Activated CD8-positive, alpha-beta memory T cell treated with anti-CD3 and anti-CD28 coated beads for 1 hour (primary cell): ENCODE measurements at places on chromosomes 4 and X.

DNA sequence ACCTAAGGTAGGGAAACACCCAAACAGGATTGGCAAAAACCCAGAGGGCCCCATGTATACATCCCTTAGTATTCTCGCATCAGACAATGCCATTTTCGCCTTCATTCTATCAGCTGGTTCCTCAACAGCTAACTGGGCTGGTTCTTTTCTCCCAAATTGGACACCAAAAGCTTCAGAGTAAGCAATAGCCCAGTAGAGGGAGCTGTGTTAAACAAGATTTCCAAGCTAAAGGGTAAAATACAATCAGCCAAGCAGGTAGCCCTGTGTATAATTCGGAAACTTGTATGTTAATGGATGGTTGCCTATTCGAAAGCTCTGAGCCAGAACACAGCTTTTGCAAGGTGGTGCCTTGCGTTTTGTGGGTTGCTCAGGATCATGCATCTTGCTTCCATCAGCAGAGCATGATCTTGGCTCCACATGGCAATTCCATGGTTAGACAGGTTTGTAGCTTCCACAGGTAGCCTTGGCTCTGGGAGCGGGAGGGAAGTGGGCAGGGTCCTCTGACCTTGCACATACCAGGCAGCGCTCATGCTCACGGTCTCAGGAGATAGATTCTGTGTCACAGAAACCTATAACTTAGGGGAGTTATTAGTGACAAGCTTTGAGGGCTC, 115.2 kb upstream of the LNX1 start:
- DNase-seq = no peak

DNA sequence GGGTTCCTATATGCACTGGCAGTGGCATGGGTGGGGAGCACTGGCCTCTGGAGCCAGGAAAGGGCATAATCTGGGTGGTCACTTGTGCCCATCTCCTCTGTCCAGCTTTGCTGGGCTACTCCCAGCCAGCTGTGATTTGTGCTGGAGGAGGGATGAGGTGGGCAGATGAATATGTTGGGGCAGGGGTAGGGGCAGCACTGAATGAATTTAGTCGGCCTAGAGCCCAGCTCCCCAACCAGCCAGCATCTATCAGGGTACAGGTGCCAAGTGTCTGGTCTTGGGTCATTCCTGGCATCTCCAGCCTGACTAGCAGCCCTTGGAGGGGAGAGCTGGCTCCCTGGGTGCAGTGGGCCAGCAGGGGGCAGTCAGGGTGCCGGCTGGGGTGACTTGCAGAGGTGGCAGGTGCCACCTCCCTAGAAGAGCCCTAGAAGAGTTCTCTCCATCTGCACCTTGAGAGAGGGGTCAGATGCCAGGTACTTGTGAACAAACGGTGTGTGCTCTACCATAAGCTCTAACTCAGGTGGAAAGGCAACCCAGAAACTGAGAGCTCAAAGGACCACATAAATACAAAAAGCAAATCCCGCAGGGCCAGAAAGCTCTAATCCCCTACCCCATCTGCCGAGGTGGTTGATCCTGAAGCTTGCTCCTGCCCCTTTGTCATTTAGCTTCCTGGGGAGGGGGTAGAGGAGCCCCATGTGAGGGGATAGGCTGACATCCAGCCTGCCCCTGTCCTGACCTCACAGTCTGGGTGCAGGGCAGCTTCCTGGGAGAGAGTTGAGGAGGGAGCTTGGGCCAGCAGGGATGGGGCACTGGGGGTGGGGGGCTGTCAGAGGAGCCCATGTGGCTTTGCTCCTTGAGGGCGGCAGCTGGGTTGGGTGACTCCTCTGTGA, 2.2 kb downstream of the SORCS2 start:
- no peak for DNase-seq

DNA sequence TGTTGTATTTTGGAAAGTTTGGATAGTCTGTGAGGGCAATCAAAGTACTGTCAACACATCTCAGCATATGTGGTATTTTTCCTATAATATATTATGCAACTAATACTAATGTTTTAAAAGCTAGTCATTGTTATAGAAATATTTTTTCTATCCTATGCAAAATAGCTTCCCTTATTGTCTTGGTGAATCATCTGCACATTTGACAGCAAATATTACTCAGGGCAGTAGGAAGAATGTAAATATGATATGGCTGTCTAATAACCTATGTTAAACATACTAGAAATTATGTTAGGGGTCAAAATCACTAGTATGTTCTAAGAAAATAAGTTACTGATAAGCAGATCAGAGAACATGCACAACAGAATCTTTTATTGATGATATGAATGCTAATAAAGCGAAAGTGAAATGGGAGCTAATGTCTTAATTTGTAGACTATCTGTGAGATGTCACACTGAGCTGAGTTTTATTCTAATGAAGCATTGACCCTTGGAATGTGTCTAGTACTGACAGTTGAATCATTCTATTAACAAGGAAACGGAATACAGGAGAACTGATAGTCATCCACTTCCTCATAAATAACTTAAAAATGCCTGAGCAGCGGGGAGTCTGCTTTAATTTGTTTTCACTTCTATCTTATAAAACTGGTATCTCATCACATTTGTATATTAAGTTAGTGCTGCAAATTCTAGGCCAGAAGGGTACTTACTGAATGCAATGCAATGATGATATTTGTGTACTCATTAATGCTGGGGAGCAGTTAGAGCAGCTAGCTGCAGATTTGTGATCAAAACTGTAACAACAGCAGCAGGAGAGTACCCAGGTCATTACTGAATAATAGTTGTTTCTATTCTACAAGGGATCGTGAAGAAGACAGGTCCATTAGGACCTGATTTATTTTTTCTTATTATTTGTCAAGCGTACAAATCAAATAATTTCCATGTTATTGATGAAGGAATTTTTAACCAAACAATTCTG, 440.3 kb upstream of the AADAT start:
- no peak for DNase-seq

- no peak for DNase-seq
Observed at GRCh38 chr4:166014411-166014810, 141.4 kb downstream of the TLL1 start.

DNA sequence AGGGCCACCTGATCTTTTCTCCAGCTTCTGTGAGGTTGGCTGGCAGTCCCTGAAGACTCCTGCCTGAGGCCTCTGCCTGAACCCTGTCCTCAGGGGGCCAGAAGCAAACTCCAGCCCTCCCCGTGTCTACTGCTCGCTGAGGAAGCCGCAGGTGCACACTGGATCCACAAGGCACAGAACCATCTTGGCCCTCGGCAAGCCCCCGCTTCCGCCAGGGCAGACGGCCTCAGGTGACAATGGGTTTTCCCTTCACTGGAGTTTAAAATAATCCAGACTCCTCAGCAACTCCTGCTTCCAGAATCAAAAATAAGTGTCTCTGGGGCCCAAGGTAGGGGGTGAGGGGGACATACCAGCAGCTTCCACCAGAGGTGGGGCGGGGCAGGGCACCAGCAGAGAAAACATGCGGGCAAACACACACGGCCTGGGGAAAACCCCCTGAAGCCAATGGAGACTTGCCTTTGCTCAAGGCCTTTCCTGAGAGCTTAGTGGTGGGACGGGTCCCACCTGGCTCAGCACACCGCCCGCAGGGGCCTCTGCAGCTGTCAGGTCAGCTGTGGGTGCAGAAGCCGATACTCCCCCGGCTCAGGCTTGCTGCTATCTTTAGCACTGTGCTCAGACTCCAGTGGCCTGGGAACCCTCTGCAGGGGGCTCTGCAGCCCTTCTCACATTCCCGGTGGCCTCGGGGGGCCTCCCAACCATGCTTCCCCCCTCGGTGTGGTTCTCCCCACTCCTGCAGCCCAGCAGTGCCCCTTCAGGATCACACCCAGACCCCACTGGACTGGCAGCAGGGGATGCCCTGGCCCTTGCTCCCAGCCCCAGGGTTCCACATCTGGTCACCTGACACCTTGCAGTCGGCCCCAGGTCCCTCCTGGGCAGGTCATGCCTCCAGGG, 1.9 kb downstream of the MYL5 start:
- no peak for DNase-seq

DNA sequence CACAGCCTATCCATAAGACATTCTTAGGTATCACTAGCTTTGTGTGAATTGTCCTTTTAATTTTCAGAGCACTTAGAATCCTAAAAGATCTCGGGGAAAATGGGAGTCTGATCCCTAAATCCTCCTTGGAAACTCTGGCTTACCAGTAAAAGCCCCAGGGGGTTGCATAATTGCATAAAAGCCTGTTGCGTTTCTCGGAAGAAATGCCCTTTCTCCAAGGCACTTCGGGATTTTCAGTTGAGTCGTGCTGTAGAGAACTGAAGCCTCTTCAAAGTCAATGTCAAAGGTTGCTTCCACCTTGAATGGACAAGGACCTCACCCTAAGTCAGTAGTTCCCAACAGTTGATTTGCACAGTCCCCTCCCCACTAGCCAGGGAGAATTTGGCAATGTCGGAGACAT, 20.8 kb downstream of the FAM184B start:
- DNase-seq = no peak

GRCh38 chrX:19606902-19607301, 91.6 kb upstream of the MAP3K15 start:
- no peak for DNase-seq

GRCh38 chrX:69131886-69132285, 33.4 kb downstream of the PJA1 start:
- no peak for DNase-seq

- no peak for DNase-seq
Observed at GRCh38 chr4:99762728-99763127, 53.9 kb upstream of the DAPP1 start.

- DNase-seq = no peak
Observed at GRCh38 chrX:72105436-72105835, 26.3 kb downstream of the RTL5 start.

GRCh38 chr4:74559853-74560252, 114.9 kb downstream of the AREG start:
- DNase-seq = no peak

- peak; percentile 27 for DNase-seq
Observed at GRCh38 chr4:98261405-98262291, 464 bp downstream of the RAP1GDS1 start.

DNA sequence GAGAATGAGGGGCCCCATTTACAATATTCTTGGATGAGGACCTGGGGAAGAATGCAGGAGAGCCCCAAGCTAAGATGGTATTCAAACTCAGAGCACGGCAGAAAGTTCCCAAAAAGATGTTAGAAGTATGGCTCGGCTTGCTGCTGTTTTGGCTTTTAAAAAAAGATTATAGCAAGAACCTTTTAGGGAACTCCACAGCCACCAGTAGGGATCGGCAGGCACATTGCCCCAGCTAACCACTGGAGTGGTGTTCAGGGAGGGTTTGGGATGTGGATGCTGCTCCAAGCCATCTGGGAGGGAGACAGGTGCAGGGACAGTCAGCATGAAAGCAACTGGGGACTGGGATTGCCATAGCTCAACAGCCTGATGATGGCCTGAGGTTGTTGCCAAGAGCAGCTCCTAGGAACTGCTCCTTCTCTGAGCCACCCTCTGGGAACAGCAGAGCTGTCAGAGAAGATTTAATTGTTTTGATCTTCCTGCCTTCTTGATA, 63.0 kb downstream of the SORBS2 start:
- DNase-seq = no peak

DNA sequence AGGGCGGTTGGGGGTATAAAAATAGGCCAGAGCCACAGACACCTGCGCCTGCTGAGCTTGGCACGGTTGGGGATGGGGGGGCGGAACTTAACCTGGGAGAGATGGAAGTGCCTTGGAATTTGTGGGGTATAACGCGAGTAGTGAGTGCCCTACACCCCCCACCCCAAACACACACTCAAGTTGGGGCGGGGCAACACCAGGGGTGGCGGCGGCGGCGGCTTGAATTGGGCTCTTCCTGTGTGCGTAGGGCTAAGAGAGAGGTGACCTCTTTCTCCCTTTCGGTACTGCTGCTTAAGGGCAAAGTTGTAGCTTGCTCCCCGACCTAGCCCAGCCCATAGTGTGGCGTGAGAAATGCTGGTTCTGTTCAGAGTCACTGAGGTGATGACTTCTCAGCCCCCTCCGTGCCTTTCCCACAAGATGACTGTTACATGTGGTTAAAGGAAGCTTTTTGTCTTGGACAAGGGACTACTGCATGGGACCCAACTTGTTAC, 839 bp downstream of the STK26 start:
- DNase-seq = peak; percentile 25

GRCh38 chr4:172865531-172866127, 303.0 kb upstream of the GALNT7 start:
- no peak for DNase-seq

- no peak for DNase-seq
Observed at GRCh38 chrX:110055616-110056015, 52.7 kb downstream of the TMEM164 start.

DNA sequence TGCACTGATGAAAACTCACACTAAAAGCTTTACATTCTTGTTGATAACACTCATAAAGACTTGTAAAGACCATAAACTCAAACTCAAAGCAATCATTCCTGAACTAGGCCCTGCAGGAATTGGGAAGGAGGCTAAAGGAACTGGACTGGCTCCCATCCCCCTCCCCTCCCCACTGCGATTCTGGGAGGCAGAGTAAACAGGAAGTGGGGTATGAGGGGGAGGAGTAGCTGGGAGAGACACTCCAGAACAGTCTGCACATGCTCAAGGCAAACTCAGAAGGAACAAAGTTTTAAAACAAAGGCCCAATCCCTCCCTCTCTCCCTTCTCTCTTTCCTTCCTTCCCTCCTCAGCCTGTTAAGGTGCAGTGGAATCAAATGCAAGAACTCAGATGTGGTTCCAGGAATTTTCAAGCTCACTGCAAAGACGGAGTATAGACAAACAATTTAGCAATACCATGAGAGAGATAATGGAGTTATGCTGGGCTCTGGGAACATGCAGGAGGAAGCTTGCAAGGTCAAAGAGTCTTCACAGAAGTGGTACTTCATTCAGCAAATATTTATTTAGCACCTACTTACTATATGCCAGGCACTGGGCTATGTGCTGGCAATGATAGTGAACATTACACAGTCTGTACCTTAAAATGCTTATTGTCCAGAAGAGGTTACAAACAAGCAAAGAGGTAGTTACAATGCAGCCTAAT, 15.9 kb downstream of the MID1IP1 start:
- no peak for DNase-seq

DNA sequence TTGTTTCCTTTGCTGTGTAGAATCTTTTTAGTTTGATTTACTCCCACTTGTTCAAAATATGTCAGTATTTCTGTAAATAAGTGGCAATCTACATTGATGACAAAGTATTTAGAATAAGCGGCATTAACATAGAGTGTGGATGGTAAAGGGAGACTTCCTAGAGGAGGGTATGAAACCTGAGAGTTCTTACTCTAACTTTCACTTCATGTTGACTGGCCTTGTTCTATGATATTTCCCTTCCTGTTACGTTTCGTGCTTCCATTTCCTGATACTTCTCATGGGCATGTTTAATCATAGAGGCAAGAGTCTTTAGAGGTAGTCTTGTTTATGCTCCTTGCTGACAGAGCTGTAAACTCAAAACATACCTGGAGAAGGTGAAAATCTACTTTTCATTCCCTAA, 408.9 kb downstream of the GLUD2 start:
- no peak for DNase-seq

GRCh38 chr4:145487631-145488030, 6.0 kb downstream of the SMAD1 start:
- no peak for DNase-seq

GRCh38 chr4:16717266-16717970, 181.0 kb downstream of the LDB2 start:
- no peak for DNase-seq

- DNase-seq = no peak
Observed at GRCh38 chr4:159127745-159128518, 25.1 kb downstream of the RAPGEF2 start.
